ENCODE measurements at places on chromosomes 12 and 14. TPM values are rescaled to one million over a fixed set of nuclear protein-coding genes. Genes with fewer than 3 reads are reported as not detected.

MDM1 gene
- 8.9 TPM for total RNA-seq

SLC5A8 gene
- not detected for total RNA-seq

ARHGDIB gene
- total RNA-seq = 1.3 TPM

MMP17 gene
- total RNA-seq = 10.2 TPM

OLR1 gene
- 0.67 TPM for total RNA-seq

CLMN gene
- total RNA-seq = 5.6 TPM

GPR132 gene
- 0.65 TPM for total RNA-seq

SMCO2 gene
- 0.10 TPM for total RNA-seq

ERP27 gene
- not detected for total RNA-seq

CTDSP2 gene
- total RNA-seq = 58.8 TPM

CISTR gene
- total RNA-seq = not detected

ZNF410 gene
- total RNA-seq = 40.4 TPM

ITGA5 gene
- total RNA-seq = 112 TPM

CMA1 gene
- not detected for total RNA-seq
